Gastroesophageal sphincter (tissue), 4 donors: ENCODE measurements at places on chromosomes 7 and 10. TPM values are rescaled to one million over a fixed set of nuclear protein-coding genes. Genes with fewer than 3 reads are reported as not detected.

- peak; percentile 32 for ATAC-seq
Measured at GRCh38 chr10:34721208-34721840, 93.8 kb downstream of the PARD3 start.

The NEBL gene
- total RNA-seq: 2.2 TPM

The PAOX gene
- total RNA-seq: 14.5 TPM

GRCh38 chr10:96380821-96381220 is 22.0 kb upstream of the OPALIN start:
- peak; percentile 30 for ATAC-seq

DNA sequence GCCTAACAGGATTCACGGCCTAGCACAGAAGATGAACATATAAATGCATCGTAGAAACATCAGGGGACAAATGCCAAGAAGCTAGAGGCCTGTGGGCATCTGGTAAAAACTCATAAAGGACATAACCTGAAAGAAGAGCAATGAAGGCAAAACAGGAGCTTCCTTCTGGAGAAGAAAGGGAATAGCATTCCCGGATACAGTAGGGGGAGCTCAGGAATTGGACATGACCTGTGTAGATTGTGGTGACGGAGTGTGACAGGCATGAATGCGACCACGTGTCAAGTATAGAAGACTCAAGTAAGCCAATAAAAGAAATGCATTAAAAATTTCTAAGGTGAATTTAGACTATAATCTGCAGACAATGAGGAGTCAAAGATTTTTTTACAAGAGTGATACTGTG is 270.1 kb downstream of the AGMO start:
- ATAC-seq: no peak

- ATAC-seq: no peak
Measured at GRCh38 chr7:101874028-101874427, 56.6 kb downstream of the CUX1 start.

- ATAC-seq: no peak
Measured at GRCh38 chr7:50153148-50153547, 60.1 kb upstream of the ZPBP start.

The CABCOCO1 gene
- 1.2 TPM for total RNA-seq

The TNRC18 gene
- 218 TPM for total RNA-seq

The CDHR3 gene
- total RNA-seq: 29.5 TPM
